ENCODE measurements at places on chromosomes 3 and 15. TPM values are rescaled to one million over a fixed set of nuclear protein-coding genes. Genes with fewer than 3 reads are reported as not detected.

The EXD1 gene
- total RNA-seq, result not detected

GRCh38 chr3:146325170-146325569, 74.3 kb upstream of the PLSCR4 start:
- DNase-seq, result no peak

The IMPG2 gene
- total RNA-seq, result 0.65 TPM

DNA sequence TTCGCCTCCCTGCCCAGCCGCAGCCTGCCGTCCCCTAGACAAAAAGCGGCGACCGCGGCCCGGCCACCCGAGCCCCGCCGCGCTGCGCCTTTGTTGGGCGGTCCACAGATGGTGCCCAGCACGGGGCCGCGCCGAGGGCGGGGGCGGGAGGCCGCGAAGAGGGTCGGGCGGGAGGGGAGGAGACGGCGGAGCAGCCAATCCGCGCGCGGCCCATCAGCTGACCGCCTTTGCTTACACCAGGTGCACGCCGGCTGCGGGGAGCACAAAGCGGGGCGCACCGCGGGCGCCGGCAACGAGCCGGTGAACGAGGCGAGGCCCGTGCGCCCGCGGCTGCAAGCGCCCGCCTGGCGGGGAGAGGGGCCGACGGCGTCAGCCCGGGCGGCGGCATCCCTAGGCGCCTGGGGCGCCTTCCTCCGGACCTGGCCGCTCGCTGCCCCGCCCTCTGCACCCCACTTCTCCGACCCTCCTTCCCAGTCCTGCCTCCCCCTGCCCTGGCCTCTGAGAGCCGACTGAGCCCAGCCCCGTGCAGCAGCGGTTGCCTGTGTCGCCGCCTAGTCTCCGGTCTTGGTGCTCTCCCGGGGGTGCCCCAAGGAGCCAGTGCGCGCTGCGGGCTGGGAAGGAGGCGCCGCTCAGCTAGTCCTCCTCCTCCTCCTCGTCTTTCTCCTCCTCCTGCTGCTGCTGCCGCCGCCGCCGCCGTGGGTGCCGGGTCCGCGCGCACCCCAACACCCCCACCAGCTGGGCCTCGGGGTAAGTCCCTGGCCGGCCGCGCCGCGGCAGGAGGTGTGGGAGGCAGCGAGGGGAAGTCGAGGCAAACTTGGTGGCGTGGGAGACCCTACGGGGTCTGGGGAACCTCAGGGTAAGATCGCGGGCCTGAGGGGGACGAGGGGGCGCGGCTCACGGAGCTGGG, at the start of gene LRRN1:
Gene LRRN1 (plus strand): TSS at position 259 of the 907 bp plus-strand sequence. CDS start 45,211 bp downstream, outside the sequence.
- no peak for DNase-seq

The ONECUT1 gene
- not detected for total RNA-seq
